Stimulated activated CD8-positive, alpha-beta memory T cell treated with anti-CD3 and anti-CD28 coated beads, Interleukin-7, amount 100 ng/mL, for 4 hours (primary cell): ENCODE measurements at places on chromosomes 4 and X.
A peak's percentile ranks its signal among the peaks of the same experiment; 100 is the strongest.

DNA sequence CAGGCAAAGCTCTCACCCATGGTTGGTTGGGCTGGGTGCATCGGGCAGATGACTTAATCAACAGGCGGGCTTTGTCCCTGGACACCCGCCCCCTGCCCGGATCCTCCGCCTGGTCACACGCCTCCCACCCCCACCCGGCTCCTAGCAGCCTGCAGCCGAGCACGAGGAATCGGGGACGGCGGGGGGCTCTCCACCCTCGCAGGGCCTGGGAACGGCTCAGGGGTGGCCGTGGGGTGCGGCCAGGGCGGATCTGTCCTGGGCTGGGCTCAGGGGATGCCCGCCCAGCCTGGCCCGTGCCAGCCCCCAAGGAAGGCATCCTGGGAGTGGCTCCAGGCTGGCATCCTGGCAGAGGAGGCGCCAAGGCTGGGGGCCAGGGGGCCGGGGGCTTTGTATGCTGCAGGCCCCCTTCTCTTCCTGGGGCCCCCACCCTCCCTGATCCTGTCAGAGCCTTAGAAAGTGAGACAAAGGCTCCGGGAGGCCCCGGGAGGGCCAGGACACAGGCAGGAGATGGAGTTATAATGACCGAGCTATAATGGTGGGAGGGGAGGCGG is 32.5 kb upstream of the FGFR3 start:
- no peak for DNase-seq

DNA sequence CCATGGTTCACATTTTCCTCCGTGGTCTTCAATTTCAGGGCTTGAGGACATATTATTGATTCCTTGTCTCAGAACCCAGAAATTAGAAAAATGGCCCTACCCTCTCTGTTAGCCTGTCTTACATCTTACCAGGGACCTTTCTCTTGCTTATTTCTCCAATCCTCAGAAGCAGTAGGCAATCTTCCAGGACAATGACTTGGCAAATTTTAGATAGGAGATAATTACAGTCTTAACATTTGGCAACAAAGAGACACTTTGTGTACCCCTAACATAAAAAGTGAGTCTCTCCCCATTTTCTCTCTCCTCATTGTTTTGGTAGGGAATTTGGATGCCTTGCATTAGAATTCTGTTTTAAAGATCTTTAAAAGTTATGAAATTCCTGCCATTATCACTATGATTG is 778.1 kb upstream of the SLIT2 start:
- DNase-seq, result no peak

GRCh38 chr4:152556283-152556682 is 20.4 kb upstream of the FBXW7 start:
- DNase-seq, result no peak

DNA sequence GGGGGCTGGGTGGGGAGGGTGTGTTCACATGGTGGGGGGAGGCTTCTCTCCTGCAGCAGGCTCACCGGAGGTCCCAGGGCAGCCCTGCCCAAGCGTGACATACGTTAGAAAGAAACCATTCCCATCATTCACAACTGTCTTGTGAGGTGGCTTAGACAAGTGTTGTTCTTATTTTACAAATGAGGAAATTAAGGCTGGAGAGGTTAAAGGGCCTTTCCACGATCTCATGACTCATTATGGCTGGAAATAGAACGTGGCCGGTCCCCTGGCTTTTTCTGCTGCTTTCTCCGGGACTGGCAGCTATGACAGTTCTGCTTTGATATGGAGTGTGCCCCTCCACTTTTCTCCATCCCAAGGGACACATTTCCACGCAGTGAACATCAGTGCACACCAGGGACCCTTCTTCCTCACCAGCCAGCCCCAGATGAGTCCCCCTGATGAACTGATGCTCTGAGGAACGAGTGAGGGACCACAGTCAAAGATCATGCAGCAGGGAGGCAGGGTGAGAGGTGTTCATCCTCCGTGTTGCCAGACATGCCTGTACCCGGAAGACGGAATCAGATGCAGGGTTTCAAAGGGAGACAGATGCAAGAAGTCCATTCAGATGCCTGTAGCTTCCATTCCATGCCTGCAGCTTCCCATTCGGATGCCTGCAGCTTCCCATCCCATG is 64.0 kb upstream of the ACSL1 start:
- no peak for DNase-seq

DNA sequence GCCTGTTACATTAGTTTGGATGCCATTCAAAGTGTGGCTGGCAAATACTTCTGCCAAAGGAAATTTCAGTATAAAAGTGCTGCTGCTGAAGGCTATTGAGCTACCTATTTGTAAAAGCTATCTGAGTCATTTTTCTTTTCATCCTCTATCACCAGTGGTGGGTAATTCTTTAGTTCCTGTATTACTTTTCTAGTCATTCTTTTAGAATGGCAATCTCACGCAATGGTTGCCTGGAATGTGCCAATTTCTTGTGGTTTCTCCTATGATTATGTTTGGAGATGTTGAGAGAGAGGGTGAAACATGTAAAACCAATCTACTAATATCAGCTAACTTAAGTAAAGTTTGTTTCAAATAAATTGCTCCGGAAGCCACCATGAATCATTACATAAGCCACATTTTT is 685.0 kb downstream of the RAPGEF2 start:
- no peak for DNase-seq

DNA sequence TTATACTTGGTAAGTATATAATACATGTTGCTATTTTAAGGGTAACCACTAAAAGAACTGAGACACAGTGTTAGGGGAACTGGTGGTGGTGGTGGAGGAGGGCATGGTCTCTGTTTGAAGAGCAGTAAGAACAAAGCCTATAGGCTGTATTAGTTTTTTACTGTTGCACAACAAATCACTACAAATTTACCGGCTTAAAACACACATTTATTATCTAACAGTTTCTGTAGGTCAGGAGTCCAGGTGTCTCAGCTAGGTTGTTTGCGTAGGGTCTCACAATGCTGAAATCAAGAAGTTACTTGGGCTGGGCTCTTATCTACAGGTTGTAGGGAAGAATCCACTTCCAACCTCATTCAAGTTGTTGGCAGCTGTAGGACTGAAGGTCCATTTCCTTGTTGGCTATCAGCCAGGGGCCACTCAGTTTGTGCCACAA is 52.6 kb downstream of the CASK start:
- no peak for DNase-seq

DNA sequence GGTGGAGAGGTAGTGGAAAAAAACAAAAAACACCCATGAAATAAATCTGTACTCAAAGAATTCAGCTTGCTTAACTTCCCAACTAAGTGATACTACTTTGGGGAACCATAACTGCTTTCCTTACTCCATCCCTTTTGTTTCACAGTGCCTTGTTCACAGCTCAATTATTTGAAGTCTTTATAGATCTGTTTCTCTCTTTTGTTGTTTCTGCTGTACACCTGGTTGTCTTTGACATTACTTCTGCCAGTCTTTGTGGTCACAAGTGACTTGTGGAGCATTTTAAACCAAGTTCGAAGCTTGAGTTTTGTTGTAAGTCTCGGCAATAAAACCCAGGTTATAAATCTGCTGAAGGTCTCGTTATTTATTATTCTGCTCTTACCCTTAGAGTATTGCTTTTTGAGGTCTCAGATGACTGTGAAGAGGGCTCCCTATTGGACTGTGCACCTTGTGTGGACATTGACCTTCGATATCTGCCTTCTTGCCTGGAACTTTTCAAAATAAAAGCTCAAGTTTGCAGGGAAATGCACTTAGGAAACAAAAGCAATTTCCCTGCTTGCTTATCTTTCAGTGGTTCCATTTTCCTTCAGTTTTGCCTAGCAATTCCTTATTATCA is 59.8 kb downstream of the ANK2 start:
- DNase-seq, result no peak

DNA sequence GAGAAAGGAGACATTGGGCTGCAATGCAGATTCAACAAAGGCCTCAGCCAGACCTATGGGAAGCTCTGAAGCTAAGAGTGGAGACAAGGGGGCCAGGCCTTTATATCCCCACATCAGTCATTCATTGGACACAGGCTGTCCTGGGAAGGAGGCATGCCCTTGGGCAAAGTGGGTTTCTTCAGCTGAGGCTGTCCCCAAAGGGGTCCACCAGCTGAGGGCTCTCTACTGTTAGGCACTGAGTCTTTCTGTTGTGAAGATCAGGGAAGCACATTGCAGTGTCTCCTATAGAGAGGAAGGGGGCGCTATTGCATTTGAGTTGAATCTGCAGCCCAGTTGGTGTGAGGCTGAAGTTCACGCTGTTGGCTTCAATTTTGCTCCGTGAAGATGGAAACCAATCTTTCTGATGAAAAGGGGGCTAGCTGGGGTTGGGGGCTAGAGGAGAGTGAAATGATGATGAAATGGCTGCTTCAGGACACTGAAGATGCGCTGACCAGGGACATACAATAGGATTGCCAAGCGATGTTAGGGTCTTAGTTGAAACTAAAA is 48.0 kb downstream of the SLC25A5 start:
- DNase-seq, result peak; percentile 3
